ENCODE measurements at places on chromosomes 1 and 21. TPM values are rescaled to one million over a fixed set of nuclear protein-coding genes. Genes with fewer than 3 reads are reported as not detected.

The GLMN gene
- polyA plus RNA-seq: 28.7 TPM

The ATP1A4 gene
- polyA plus RNA-seq: 2.6 TPM

The IFI44 gene
- 38.3 TPM for polyA plus RNA-seq

The GNG5 gene
- 93.1 TPM for polyA plus RNA-seq

The CDCA8 gene
- 7.9 TPM for polyA plus RNA-seq

The KRTAP19-5 gene
- not detected for polyA plus RNA-seq

The RASSF5 gene
- 9.8 TPM for polyA plus RNA-seq

The CELA3A gene
- not detected for polyA plus RNA-seq

The RABIF gene
- 20.8 TPM for polyA plus RNA-seq

The OR2T29 gene
- not detected for polyA plus RNA-seq

The AMIGO1 gene
- 17.7 TPM for polyA plus RNA-seq

The SH3BGR gene
- polyA plus RNA-seq: 8.0 TPM

The RIMKLA gene
- 12.6 TPM for polyA plus RNA-seq

The ZYG11B gene
- polyA plus RNA-seq: 38.9 TPM

The CACNA1E gene
- polyA plus RNA-seq: 37.0 TPM

The RHBG gene
- polyA plus RNA-seq: 0.81 TPM

The DSCAM gene
- 27.7 TPM for polyA plus RNA-seq

The NR1I3 gene
- 4.2 TPM for polyA plus RNA-seq

The NAXE gene
- polyA plus RNA-seq: 107 TPM

The MORC3 gene
- polyA plus RNA-seq: 29.4 TPM

The SEC16B gene
- polyA plus RNA-seq: 2.5 TPM

The FCER1A gene
- 0.33 TPM for polyA plus RNA-seq

The E2F2 gene
- 3.5 TPM for polyA plus RNA-seq

The DTL gene
- 9.2 TPM for polyA plus RNA-seq

The ITLN1 gene
- not detected for polyA plus RNA-seq

The RGS8 gene
- 8.2 TPM for polyA plus RNA-seq

The PLA2G4A gene
- polyA plus RNA-seq: 5.2 TPM

The CNST gene
- polyA plus RNA-seq: 19.9 TPM

The MYBPH gene
- polyA plus RNA-seq: 0.35 TPM

The ETV3 gene
- polyA plus RNA-seq: 12.0 TPM

The UTS2 gene
- 21.2 TPM for polyA plus RNA-seq

The LAPTM5 gene
- polyA plus RNA-seq: 39.9 TPM

The CHIA gene
- polyA plus RNA-seq: not detected

The HES2 gene
- 0.38 TPM for polyA plus RNA-seq

The CD2 gene
- not detected for polyA plus RNA-seq

The PADI2 gene
- polyA plus RNA-seq: 32.6 TPM

The CCDC24 gene
- polyA plus RNA-seq: 18.2 TPM

The MLLT11 gene
- 182 TPM for polyA plus RNA-seq

The RGS13 gene
- not detected for polyA plus RNA-seq

The GPR25 gene
- 0.44 TPM for polyA plus RNA-seq

The MASP2 gene
- 4.7 TPM for polyA plus RNA-seq

The LRRIQ3 gene
- polyA plus RNA-seq: 1.2 TPM

The THEM5 gene
- polyA plus RNA-seq: 1.5 TPM

The LCK gene
- polyA plus RNA-seq: 0.41 TPM

The OR2L2 gene
- 0.44 TPM for polyA plus RNA-seq

The LAMB3 gene
- 4.1 TPM for polyA plus RNA-seq

The UQCRHL gene
- polyA plus RNA-seq: 1.3 TPM

The WDTC1 gene
- 46.2 TPM for polyA plus RNA-seq

The C21orf58 gene
- polyA plus RNA-seq: 11.1 TPM

The RNASEL gene
- polyA plus RNA-seq: 5.0 TPM

The SGIP1 gene
- polyA plus RNA-seq: 38.8 TPM

The RFX5 gene
- polyA plus RNA-seq: 45.5 TPM

The COX20 gene
- polyA plus RNA-seq: 184 TPM

The EFNA1 gene
- polyA plus RNA-seq: 23.3 TPM

The NKAIN1 gene
- 52.2 TPM for polyA plus RNA-seq

The NDUFS5 gene
- polyA plus RNA-seq: 318 TPM

The SLAMF8 gene
- polyA plus RNA-seq: not detected

The TMEM200B gene
- 3.9 TPM for polyA plus RNA-seq

The RAB7B gene
- 7.5 TPM for polyA plus RNA-seq

All from spinal cord (tissue), 10 donors.